GM20000 (cell line): ENCODE measurements at places on chromosomes 3 and 15.

DNA sequence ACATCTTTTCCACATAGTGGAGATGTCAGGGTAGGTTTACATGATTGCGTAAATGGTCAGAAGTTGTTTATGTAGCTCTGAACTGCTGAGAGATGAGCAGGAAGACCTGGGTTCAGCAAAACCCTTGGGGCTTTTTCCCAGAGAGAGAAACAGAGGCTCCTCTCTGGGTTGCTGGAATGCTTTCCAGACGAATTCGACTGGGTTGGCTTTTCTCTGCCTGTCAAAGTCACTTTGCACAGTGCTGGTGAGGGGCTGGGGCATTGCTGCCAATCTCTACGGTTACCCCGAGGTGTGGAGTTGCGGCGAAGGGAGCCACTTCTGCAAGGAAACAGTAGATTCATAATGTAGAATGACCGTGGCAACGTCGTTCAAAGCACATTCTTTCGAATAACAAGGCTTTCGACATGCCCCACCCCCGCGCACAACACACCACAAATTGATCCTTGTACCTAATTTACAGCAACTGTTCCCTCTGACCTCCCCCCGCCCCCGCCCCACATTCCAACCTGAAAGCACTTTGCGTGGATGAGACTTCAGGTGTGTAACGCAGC, 950 bp upstream of the CNTN4 start:
- DNase-seq, result no peak

DNA sequence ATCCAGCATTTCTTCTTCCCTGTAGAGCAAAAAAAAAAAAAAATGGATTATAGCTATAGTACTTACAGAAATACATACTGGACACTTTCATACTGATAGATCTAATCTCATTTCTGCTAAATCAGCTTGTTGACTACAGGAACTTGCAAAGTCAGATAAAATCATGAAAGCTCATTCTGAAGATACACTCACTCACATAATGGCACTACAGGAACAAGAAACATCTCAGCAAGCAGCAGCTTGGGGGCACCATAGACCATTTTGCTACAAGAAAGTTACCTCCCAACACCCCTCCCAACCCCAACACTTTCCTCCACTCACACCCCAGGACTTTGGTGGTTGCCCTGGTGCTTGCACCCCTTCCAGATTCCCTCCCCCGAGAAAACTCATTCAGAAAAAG, 4.6 kb downstream of the MYH15 start:
- peak; percentile 7 for DNase-seq

GRCh38 chr3:53353202-53353601, 5.9 kb upstream of the DCP1A start:
- no peak for DNase-seq

DNA sequence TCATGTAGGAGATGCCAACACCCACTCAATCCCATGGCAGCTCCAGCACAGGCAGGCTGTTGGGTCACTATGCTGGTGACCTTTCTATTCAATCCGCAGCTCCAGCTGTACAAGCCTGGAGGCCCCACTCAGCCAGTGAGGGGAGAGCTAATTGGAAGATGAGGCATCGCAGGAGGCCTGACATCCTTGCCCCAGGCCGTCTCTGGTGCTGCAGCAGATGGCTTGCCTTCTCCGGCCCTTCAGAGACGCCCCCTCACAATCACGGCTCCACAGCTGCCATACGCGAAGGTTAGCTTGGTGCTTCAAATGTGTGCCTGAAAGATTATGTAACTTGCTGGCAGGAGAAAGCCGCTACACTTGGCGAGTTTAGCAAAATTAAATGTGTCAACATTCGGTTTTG, 104.2 kb upstream of the CLSTN2 start:
- no peak for DNase-seq

- DNase-seq, result no peak
Observed at GRCh38 chr15:80984856-80985255, 4.8 kb downstream of the MESD start.

- no peak for DNase-seq
Observed at GRCh38 chr3:57120040-57120439, 45.1 kb downstream of the IL17RD start.

DNA sequence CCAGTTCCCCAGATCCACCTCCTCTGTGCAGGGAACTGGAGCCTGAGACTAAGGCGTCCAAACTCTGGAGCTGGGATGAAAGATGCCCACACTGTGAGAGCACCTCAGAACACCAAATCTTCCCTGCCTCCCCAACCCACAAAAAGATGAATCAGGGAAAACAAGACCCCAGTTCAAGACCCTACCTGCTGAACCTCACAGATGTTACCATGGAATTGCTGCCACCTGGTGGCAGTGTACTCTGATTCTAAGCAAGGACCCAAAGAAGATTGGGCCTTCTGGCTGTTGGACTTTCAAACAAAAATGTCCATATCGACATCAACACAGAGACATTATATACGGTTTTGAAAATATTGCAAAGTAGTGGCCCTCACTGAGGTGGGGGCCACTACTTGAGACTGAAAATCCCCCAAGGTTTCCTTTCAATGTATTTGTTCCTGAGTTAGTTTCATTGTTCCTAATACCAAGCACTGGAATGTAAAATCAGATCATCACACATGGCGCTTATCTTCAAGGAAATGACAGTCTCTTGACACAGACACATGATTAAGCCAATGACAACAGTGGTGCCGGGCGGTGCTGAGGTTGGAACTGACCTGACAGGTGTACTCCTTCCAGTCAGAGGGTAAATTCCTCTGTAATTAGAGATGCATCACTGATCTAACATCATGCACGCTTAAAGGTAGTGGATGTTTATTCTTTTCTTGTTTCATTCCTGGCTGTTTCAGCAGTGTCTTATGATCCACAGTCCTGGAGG, 67.6 kb downstream of the SLC6A11 start:
- peak; percentile 22 for DNase-seq
